NCI-H1048 (cell line): ENCODE measurements at places on chromosomes 1 and 21.

GRCh38 chr21:45977396-45977795, 4.2 kb upstream of the COL6A1 start:
- no peak for DNase-seq

DNA sequence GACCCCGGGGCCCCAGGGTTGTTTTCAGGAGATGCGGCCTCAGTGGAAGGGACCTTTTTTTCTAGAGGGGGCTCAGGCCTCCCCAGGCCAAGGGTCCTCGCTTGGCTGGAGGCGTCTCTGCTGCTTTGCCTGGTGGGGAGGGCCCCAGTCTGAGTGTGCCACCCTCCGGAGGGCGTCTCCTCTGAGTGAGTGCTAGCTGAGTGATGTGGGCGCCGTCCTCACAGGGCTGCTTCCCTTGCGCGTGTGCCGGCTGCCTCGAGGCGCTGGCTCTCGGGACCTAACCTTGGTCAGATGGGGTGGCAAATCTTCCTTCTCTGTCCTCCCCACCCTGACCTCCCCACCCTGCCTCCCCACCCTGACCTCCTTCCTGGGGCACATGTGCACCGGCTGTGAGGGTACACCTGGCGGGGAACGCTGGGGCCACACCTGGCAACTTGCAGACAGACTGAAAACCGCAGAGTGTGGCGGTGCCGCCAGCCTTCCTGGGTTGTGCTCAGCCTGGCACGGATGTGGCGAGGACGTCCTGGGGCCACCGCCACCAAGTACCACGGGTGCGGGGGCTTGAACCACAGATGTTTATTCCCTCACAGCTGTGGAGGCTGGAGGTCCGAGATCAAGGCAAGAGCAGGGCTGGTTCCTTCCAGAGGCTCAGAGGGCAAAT, 93.0 kb upstream of the TTC34 start:
- DNase-seq, result no peak

GRCh38 chr1:10146391-10146790, 64.0 kb upstream of the KIF1B start:
- DNase-seq, result no peak

GRCh38 chr21:29349702-29350101, 51.0 kb downstream of the BACH1 start:
- DNase-seq, result no peak
